ENCODE measurements at places on chromosomes 11 and 22.

GRCh38 chr22:24496661-24497060 is 1.5 kb downstream of the UPB1 start:
- DNase-seq, result no peak

DNA sequence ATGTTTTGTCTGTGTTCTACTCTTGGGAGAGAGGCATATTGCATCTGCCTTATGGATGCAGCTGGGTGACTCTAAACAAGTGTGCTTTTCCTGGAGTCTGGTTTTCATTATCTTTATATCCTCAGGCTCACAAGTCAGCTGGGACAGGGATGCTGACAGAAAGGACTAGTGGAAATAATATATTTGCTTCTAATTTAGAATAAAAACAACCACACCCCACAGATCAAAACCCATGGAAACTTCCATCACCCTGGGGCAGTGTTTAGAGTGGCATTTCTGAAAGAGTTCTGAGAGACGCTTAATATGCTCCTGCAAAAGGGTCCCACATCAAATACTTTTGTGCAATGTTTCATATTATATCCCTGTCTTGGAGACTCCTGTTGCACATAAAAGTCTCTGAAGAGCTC is 20.8 kb downstream of the KCNE3 start:
- no peak for DNase-seq

- DNase-seq, result no peak
Measured at GRCh38 chr11:60362241-60362640, 16.1 kb upstream of the MS4A7 start.

DNA sequence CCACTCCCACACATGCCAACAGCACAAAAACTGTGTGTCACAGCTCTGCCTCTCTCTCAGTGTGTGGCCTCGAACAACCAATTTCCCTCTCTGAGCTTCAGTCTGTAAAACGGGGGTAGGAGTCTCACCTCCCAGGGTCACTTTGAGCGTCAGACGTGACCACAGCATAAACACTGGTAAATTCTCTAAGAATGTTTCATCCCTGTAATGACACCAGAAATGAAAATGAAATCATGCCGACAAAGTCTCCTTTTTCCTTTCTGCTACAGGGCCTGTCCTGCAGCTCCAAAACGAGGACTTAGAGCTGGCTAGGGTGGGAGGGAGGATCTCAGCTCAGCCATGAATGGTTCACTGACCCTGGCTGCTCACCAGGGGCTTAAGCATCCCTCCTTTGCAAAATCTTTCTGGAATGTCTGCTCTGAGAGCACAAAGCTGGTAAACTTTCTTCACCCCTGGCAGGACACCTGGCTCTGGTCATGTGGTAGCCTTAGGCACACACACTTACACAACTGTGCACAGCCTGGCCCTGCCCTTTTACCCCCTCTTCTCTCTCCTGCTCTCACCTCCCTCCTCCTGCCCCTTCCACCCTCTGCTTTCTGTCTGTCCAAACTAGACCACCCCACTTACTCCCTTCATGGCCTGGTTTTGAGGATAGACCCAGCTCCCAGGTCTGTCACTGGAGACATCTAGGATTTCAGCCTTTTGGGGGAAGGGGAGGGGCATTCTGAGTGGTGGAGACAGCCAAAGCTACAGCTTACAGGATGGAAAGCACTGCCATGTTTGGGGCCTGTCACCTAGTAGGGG is 12.3 kb upstream of the TSKU start:
- peak; percentile 79 for DNase-seq

DNA sequence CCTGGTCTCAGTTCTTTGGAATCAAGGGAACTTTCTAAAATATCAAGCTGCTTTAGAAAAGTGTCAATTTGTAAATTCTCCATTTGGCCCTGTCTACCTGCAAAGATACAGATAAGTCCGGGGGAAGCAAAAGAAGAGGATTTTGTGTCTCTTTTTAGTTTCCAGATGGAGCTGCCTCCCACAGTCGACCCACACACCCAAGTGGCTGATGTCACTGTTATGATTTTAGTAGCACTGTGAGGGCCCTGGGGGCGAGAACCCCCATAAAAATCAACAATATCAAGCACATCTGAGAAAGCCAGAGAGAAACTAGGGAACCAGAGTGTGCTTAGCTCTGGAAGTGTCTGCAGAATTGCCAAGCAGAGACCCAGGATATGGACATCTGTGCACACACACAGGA is 212.7 kb downstream of the LARGE1 start:
- no peak for DNase-seq

DNA sequence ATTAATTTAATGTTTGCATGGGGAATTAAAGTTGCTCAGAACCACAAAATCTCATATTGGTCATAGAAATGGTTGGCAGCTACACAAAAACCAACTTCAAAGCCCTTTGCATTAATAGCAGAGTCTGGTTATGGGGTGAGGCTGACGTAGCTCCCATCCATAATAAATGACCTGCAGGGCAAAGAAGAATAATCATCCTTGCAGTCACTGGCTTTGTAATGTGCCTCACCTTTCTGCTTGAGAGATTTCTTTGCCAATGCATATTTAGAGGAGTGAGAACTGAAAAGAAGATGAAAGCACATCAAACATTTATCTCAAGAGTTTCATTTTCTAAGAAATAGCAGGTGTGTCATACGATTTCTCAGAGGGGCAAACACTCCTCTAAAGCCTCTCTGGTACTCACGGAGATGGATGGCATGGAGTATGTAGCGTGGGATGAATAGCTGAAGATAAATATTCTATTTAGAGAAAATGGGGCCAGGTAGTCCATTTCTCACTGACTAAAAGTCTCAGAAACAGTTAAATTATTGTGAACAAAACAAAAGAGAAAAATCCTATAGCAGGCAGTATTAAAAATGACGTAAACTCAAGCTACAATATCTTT is 1491.9 kb downstream of the FAM181B start:
- DNase-seq, result no peak

GRCh38 chr11:8785998-8786397 is 103.4 kb downstream of the RPL27A start:
- no peak for DNase-seq

DNA sequence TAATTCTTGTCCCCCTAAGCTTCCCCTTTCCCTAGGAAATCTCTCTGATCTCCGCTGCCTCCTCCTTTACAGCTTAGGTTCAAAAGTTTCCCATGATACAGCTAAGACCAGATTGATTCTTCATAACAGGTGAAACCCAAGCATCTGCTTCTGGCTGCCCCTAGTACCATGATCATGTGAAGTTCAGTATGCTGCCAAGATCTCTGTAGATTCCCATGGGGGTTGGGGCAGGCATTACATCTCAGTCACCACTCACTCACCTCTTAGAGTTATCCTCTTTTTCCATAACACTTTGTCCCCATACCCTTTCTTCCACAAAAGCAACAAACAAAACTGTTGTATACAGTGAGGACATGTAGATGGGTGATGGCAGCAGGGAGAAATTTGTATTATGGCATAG is 44.0 kb downstream of the RRP8 start:
- DNase-seq, result no peak
